Esophagus squamous epithelium (tissue), 5 donors: ENCODE measurements at places on chromosomes 16 and 17.

- no peak for DNase-seq
Measured at GRCh38 chr16:57446531-57447185, 527 bp downstream of the CIAPIN1 start.

- no peak for DNase-seq
Measured at GRCh38 chr16:35146031-35146710, 1686.8 kb downstream of the TP53TG3F start.

- DNase-seq = no peak
Measured at GRCh38 chr17:81524039-81524864, 3.9 kb upstream of the FSCN2 start.

DNA sequence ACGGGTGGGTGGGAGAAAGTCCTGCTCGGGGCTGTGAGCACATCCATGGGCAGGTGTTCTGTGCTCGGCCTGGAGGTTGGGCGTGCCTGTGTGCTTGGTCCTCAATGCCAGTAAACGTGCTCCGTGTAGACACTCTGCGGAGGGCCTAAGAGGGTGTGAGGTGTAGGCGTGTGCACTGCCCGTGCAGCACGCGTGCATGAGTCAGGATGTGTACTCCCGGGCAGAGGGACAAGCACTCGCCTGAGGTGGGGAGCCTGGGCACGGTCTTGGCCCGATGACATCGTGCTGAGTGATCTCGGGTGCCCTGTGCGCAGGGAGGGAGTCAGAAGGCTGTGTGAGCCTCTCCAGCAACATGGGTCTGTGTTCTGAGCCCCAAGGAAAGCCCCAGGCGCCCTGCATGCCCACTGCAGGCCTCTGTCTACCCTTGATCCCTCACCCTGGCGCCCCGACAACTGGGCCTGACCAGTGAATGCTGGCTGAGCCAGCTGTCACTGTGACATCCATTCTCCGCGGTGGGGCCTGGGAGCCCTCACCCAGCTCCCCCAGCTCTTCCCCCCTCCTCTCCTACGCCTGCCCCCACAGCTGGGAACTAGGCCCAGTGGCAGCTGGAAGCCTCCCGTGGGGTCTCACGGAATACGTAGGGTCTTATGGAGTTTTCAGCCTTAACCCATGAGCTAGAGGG is 23.5 kb upstream of the NXPH3 start:
- DNase-seq = no peak

DNA sequence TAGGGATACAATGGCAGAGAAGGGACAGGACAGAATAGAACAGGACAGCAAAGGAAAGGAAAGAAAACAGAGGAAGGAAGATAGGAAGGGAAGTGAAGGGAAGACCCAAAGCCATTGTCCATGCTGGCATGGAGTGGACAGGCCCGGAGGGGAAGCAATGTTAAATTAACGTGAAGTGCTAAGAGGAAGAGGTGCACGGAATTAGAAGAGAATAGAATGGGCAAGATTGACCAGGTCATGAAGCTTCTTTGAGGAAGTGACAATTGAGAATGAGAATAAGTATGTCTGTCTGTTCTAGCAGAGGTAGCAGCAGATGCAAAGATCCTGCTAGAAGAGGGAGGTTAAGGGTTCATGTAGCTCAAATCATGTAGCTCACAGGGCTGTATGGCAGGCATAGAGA is 117.2 kb downstream of the MAF start:
- DNase-seq = no peak

- no peak for DNase-seq
Measured at GRCh38 chr16:21226749-21227148, 6.8 kb upstream of the ANKS4B start.

DNA sequence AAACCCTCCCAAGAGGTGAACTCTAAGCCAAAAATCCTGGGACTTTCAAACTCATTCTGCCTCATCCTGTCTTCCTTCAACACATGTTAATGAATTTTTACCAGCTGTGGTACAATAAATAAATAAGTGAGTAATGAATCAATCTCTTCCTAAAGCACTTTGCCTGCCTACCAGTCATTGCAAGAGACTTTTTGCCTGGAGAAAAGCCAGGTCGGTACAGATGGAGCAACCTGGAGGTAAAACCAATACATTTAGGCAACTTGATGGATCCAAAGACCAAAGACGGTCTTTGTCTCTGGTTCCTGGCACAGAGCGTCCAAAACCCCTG is 324.2 kb downstream of the PMP22 start:
- DNase-seq = no peak

DNA sequence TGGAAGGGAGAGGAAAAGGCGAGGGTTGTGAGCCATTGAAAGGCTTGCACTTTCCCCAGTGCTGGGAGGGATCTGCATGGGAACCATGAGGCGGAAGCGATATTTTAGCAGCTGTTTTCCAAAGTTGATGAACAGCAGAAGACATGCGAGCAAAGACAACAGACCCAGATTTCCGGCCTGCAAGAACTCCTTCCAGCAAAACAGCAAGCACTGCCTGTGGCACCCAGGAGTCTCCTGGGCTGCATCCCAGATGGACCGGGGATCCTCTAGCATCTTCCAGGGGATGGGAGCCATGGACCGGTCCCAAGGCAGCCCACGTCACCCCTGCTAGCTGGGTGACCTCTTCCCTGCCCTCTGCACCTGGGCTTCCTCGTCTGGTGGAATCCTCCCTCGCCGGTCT is 162.8 kb downstream of the IRF8 start:
- no peak for DNase-seq

DNA sequence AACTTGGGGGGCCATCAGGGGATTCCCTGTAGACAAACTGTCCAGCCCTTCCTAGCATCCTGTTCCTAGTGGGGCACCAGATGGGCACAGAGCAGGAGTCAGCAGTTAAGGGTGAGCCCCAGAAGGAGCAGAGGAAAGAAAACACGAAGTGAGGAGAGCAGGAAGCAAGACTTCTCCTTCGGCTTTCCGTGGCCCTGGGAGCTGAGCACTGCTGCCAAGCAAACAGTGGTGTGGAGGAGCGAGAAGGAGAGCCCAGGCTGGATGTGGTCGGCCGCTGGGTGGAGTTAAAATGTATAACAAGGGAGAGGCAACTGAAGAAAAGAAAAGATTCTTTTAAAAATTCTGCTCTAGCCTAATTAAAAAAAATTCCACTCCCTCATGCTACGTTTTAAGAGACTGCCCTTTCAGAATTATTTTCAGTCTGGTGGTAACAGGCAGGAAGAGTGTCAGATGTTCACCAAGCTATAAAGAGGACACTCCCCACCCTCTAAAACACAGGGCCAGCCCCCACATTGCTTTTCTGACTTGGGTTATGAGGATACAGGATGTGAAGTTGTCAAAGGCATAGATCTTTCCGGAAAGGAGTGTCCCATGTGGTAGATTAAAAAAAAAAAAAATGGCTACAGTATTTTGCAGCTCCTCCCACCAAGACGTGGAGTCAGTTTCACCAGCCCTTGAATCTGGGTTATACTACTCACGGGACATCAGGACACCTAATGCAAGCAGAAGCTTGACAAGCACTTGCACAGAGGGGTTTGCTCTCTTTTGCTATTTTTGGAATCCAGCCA is 74.9 kb upstream of the ZFHX3 start:
- no peak for DNase-seq

GRCh38 chr17:82678265-82678891 is 20.1 kb downstream of the RAB40B start:
- DNase-seq = no peak

DNA sequence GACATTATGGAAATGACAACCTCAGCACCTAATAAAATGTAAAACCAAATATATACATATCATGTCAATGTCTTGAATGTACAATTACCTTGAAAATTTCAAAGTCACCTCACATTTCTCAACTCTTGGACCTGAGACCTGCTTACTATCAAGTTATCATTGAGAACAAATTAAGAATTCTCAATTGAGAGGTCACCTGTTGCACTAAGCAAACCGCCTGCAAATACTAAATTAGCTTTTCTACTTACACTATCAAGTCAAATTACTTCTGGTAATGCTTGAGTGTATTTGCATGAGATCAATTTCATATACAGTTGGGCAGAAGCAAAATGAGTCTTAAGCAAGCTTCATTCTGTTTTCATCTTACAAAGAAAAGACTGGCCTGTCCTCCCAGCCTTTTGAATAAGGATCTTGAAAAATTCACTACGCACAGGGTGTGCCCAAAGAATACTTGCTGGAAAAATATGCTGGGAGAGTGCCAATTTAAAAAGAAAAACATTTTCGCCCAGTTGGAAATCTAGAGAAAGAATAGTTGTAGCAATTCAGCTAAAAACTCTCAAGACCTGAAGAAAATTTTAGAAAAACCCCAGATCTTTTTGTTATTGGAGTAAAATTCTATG is 35.7 kb downstream of the KANSL1 start:
- DNase-seq = no peak

DNA sequence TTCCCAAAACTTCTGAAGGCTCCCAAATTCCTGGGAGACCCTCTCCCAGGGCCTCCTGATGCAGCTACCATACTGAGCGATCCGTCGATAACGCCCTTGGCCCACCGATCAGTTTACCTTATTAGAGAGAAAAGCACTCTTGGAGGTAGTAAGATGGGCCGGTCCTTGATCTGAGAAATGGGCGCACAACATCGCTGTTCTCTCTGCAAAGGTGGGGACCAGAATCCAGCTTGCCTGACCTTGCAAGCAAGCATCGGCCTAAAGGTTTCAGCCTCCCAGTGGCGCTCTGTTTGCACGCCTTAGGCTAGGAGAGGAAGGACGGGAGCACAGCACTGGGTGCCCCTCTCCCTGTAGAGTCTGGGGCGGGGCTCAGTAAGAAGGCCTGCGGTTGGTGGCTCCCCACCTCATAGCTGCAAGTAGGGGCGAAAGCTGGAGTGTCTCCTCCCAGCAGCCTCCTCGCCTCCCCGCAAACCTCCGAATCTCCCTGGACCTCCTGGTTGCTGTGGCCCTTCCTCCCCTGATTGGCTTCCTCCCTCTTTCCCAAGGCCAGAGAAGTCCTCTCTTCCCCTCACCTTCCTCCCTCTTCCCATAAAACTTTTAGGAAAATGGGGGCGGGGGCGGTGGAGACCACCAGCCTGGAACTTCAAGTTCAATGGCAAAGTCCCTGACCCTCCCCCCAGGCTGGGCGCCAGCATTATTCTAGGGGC is at the start of gene PRAC1:
Gene PRAC1 (minus strand): TSS at position 318 of the 707 bp plus-strand sequence. CDS start 126 bp downstream, at position 192.
- no peak for DNase-seq

DNA sequence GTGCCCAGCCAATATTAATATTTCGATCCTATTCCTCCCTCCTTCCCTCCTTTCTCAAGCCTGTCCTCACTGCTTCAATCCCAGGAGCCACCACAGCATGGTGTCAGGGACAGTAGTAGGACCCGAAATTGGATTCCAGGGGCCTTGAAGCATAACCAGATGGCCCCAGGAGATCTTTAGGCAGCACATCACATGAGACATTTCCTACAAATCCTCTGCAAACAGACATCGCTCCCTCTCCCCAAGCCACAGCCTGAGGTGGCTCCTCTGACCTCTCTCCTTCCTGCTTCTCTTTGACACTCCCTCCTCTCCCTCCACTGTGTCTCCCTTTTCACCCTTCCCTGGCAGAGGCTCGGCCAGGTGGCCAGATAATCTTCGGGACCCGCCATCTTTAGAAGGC is 76.6 kb downstream of the BMERB1 start:
- no peak for DNase-seq

GRCh38 chr17:32894245-32894644 is 17.3 kb upstream of the MYO1D start:
- DNase-seq = no peak

GRCh38 chr16:52404546-52404945 is 142.4 kb downstream of the TOX3 start:
- no peak for DNase-seq

DNA sequence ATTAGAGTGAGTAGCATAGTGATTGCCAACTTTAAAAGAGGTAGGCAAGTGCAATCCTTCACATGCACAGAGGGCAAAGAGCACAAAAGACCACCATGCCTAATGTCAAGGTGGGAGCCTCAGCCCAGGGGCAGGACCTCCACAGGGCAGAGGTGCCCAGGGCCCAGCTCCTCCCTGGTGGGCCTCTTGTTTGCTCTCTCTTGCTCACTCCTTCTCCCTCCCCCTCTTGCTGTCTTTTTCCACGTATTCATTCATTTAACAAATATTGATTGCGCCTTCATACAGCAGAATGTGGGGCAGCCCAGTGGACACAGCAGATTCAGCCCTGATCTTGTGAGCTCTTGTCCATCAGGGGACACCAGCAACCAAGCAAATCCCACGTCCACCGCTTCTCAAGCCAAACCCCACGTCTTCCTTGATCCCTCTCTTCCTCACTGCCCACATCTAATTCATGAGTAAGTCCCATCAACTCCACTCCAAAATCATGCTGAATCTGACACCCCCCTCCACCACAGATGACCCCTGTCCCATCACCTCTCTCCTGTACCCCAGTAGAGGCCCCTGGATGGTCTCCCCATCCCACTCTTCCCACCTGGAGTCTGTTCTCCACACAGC is 44.1 kb upstream of the RPL38 start:
- no peak for DNase-seq

GRCh38 chr16:79136955-79137354 is 463.6 kb downstream of the MAF start:
- DNase-seq = no peak

GRCh38 chr16:47236716-47237115 is 93.0 kb upstream of the NETO2 start:
- DNase-seq = no peak

GRCh38 chr17:63126607-63127006 is 160.6 kb downstream of the TANC2 start:
- no peak for DNase-seq

- no peak for DNase-seq
Measured at GRCh38 chr17:9389111-9389527, 186.5 kb downstream of the STX8 start.

DNA sequence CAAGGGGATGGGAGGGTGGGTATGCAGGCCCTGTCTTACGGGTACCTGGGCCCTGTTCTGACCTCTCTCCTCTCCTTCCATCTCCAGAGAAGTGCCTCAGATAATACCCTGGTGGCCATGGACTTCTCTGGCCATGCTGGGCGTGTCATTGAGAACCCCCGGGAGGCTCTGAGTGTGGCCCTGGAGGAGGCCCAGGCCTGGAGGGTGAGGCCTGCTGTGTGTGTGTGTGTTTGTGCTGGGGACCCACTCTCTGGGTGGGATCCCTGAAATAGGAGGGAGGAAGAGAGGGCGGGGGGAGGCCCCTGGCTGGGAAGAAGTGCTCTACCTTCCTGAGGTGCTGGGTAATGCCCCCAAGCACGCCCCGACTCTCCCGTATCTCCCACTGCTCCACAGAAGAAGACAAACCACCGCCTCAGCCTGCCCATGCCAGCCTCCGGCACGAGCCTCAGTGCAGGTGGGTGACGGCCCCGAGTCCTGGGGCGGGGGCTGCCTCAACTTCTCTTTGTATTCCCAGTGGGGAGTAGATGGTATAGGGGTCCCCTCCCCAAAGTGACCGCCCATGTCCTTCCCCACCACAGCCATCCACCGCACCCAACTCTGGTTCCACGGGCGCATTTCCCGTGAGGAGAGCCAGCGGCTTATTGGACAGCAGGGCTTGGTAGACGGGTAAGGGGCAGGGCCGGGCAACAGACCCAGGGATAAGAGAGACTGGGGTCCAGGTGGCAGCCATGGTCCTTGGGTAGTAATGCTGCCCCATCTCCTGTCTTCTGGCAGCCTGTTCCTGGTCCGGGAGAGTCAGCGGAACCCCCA is 7.8 kb downstream of the GRB7 start:
- no peak for DNase-seq
